ENCODE measurements at places on chromosomes 4 and X.

GRCh38 chr4:188778905-188779304, 639.7 kb downstream of the TRIML1 start:
- DNase-seq, result no peak

GRCh38 chr4:170872794-170873193, 783.0 kb upstream of the AADAT start:
- DNase-seq, result no peak

DNA sequence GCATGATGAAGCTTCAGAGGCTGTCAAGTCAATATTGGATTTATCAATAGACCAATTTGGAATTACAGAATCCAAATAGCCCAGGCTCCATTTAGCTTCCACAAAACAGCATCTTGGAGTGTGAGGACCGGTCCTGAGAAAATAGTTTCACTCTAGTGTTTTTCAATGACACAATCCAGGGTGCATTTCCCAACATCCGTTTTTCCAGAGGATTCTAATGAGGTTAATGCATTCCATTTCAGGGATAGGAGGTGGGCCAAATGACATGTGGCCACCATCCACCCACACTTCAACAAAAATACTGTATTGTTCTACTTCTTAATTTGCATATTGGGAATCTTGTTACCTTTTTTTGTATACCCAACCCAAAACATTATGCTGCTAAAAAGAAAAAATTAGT, 229.8 kb upstream of the LDB2 start:
- no peak for DNase-seq

DNA sequence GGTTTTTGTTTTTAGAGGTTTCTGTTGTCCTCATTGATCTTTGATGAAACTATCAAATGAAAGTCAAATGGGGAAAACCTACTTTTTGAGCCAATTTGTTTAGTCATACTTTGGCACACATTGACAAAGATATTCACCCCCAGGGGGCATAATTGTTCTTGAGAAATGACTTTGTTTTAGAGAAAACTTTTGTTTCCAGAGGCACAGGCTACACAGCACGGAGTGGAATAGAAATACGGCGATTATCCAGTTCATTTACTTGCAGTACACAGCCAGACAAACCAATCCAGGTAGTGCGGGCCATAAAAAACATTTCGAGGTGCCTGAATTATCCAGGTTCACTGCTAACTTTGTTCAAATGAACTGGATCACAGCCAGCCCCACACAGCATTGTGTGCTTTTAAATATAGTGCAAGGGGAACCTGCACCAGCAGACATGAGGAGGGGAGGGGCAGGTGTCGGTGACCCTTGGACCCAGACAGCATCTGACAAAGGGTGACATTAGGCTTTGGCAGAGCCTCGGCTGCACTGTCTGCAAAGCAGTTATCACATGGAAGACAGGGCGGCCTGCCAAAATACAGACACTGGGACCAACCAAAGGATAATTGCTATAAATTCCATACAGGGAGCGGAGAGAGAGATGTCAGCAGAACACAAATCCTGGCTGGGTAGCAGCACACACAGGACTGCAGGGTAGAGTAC, 179.6 kb upstream of the NOCT start:
- DNase-seq, result no peak

- DNase-seq, result no peak
These were observed at the start of gene HS6ST2 for GRCh38 chrX:132958091-132958703. Gene HS6ST2, minus strand, starts transcription at chrX:132958629.

DNA sequence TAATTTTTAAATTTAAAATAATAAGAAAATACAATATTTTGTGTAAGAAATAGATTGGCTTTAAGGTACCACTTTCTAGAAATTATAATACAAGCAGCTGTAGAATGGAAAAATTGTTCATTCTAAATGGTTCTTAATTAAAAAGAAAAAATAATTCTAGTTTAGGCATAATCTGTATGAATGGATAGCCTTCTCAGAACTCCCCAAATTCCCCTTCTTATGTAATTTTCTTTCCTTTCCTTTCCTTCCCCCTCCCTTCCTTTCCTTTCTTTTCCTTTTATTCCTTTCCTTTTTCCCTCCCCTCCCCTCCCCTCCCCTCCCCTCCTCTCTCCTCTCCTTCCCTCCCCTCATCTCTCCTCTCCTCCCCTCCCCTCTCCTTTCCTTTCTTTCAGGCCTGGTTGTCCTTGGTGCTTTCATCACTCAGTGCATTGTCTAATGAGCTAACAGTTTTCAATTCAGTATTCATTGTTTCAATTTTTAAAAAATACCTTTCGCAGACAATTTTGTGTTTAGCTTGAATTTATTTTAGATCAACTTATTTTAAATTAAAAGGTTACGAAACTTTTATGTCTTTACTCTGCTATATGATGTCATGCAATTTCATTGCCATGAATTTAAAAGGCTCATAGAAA, 28.8 kb downstream of the LRIT3 start:
- DNase-seq, result no peak

Measured in vagina (tissue), 2 donors.